Activated B cell treated with CpG ODN at 0.5 μM for 24 hours (primary cell): ENCODE measurements at places on chromosomes 1 and 21. TPM values are rescaled to one million over a fixed set of nuclear protein-coding genes. Genes with fewer than 3 reads are reported as not detected.

- no peak for DNase-seq
Measured at GRCh38 chr1:225660544-225660946, 7.6 kb upstream of the ENAH start.

DNA sequence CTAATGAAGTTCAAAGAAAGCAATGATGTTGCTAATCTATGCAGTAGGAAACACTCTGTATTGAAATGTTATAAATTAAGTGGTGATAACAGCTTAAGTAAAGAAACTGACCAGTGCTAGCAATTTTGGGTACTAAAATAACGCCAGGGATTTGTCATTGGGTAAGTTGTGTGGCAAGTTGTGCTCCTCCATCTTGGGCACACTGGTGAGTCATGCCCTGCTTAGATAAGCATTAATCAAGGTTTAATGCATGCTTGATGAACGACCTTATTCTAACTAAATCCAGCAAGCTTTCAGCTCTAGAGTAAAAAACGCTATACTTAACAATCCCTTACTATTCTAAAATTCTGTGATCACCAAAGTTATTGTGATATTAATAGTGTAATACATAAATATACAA is 25.2 kb downstream of the VAMP4 start:
- DNase-seq: no peak

DNA sequence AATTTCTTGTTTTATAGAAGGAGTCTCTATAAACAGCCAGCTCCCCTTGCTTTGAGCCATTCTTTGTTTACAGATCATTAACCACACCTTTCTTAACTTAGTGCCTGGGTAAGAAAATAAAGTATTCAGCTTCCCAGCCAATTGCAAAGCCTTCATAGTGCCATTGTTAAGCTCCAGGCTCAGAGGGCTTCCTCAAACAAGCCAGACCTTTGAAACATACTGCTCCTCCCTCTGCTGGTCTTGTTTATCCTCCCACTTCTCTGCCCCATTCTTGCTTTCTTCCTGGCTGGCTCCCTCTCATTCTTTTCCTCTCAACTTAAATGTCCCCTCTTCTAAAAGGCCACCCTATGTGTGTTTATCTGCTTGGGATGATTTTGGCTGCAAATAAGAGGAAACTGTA is 319.4 kb upstream of the ST6GALNAC5 start:
- DNase-seq: no peak

- DNase-seq: no peak
Measured at GRCh38 chr1:41802532-41803501, 115.9 kb downstream of the HIVEP3 start.

DNA sequence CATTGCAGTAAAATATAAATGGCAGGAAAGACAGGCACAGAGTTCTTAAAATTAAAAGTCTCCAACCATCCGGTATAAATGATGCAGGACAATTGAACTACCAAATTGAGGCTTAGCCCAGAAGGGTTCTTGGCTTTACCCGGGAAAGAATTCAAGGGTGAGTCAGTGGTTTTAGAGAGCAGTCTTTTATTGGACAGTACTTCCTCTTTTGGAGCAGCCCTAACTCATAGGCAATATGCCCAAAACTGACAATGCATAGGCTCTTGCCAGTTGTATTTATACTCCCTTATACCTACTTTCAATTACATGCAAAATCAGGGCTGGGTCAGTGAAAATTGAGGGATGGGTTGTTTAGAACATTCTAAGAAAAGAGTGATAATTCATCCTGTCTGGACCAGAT is 1628.9 kb upstream of the PRMT6 start:
- no peak for DNase-seq

DNA sequence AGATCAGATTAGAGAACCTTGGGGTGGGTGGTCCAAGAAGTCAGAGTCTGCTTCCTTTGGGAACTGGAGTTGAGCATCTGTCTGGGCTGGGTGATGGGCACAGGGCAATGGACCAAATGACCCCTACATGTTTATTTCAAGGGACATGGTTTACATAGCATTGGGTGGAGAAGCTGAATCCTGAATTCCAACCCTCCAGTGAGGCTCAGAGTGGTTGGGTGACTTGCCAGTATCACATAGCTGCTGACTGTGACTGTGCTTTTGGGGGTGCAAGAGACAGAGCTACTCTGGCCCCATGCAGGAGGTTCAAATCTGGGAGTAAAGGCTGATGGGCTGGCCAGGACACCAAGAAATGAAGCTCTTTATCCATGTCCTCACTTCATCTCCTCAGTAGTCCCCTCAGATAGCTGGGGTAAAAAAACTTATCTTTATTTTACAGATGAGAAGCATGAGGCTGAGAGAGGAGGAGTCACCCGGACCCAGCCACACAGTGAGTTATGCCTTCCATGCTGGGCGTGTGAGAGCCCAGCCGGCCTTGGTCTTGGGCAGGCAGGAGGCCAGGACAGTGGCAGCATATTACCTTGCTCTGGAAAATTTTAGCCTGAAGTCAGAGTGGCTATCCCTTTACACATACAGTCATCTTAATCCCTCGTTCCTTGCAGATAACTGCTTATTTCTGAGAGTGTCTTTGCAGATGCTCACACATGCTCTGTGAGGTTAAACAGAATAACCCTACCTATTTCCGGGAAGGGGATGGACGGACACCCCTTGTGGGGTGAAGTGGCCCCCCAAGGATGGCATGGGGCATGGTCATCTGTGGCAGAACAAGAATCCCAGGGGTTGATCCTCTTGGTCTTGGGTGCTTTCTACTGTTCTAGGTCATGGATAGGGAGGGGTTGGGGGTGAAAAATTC is 2.8 kb upstream of the SERINC2 start:
- DNase-seq: no peak

DNA sequence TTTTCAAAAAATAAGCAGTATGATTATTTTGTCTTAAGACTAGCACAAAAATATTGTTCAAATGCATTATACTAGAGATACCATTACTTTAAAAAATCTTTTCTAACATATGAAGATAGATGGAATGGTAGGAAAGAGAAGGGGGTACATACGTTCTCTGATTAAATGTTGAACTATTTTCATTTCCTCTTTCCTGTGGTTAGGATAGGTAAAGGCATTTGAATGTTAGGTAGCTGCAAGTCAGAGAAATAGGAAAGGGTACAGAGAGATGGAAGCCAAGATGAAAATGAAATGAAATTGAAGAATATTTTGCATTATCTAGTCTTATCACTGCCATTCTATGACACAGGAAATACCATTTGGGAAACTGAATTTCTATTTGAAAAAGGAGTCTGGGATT is 28.3 kb downstream of the TLCD4 start:
- DNase-seq: no peak

GRCh38 chr1:156740237-156740740 is 599 bp downstream of the MRPL24 start:
- DNase-seq: no peak

Gene TGFBR3
- total RNA-seq: 0.27 and 0.60 TPM in 2 replicates

Gene TMPRSS3
- 0.22 TPM in 1 of 2 replicates, not detected in the other for total RNA-seq

Gene SLC2A5
- 3.6 and 4.5 TPM in 2 replicates for total RNA-seq

Gene LRRC38
- total RNA-seq: not detected in 2 replicates

Gene GJB4
- not detected in 2 replicates for total RNA-seq

Gene UTP25
- total RNA-seq: 13.3 and 15.4 TPM in 2 replicates

Gene RPE65
- total RNA-seq: not detected in 2 replicates
